ENCODE measurements at places on chromosomes 2 and 18.

DNA sequence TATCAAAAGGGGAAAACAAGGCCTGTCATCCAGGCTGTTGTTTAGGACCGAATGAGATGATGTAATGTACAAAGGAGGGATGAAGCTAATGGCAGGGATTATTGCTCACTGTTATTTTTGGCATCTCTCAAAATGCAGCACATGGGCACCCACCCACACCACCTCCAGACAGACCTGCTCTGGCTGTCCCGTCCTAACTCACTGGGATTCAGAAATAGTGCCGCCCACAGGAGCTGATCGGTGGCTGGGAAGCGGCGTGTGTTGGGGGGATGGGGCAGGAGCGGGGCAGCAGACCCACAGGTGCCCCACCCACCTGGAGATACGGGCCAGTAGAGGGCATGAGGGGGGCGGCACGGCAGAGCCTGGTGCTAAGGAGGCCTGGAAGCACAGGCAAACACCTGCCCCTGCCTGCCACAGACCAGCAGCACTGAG lies 52.2 kb downstream of the CRACDL start:
- DNase-seq = no peak

- DNase-seq = no peak
These were observed 758.1 kb upstream of the ACVR2A start for GRCh38 chr2:147086715-147087114.

DNA sequence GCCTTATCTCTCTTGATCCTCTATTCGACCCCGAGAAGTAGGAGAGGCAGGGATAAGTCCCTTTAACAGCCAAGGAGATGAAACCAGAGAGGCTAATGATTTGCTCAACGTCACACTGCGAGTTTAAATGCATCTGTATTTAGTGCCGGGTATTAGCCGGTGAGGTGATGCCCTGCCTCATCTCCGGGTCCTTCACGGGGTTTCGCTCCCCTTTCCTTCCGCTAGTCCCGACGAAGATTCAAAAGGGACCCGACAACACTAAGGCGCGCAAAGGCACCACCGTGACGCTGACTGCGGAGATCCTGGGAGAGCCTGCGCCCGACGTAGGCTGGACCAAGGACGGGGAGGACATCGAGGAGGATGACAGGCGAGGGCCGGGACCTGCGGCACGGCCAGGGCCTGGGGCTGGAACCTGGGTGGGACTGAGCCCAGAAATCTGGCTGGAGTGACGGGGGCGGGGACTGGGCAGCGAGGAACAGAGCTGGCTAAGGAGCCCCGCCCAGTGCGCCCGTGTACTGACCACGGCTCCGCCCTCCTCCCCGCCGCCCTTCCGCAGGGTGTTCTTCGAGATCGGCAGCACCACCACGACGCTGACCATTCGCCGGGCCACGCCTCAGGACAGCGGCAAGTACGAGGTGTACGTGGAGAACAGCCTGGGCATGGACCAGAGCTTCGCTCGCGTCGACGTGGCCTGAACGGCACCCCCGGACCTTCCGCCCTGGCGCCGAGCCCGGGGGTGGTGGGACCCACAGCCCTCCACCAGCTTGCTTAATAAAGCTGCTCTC lies 1.0 kb upstream of the GMPPA start:
- DNase-seq = peak; percentile 44

GRCh38 chr2:29688429-29688828 lies 233.0 kb downstream of the ALK start:
- DNase-seq = no peak

DNA sequence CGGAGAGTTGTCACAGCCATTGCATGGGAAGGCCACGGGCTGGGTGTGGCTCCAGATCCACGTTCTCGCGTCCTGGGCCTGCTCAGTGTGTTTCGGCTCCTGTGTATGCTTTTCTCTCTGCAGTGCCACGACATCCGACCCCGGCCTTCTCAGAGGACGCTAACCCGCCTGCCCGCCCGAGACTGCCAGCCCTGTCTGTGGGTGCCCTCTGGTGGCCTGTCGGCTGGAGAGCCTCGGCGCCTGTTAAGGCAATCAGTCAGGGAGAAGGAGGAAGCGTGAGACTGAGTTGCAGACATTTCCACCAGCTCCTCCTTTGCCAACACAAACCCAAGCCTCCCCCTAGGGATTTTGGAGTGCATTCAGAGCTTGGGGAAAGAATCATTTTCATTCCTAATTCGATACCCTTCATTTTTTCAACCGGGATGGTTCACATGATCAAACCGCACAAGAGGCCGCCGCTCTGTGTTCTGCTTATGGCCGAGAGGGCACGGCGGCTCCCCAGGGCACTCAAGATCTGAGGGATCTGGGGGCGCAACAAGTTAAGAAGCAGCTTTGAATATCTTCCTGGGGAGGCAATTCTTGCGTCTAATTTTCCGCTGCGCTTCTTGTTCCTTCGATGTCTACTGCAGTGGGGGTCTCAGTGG lies 37.5 kb upstream of the ZBTB7C start:
- peak; percentile 51 for DNase-seq

DNA sequence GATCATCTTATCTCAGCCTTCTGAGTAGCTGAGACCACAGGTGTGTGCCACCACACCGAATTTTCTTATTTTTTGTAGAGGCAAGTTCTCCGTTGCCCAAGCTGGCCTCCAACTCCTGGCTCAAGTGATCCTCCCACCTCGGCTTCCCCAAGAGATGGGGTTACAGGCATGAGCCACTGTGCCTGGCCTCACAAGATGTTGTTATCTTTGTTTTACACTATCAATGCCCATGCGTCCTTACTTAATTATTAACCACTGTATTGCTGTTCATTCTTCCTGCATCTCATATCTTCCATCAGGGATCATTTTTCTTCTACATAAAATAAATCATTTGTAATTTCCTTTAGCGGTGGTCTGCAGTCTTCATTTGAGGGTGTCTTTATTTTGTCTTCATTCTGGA lies 181.9 kb downstream of the TGIF1 start:
- no peak for DNase-seq

GRCh38 chr2:170235860-170236679 lies 58.1 kb downstream of the MYO3B start:
- peak; percentile 16 for DNase-seq

DNA sequence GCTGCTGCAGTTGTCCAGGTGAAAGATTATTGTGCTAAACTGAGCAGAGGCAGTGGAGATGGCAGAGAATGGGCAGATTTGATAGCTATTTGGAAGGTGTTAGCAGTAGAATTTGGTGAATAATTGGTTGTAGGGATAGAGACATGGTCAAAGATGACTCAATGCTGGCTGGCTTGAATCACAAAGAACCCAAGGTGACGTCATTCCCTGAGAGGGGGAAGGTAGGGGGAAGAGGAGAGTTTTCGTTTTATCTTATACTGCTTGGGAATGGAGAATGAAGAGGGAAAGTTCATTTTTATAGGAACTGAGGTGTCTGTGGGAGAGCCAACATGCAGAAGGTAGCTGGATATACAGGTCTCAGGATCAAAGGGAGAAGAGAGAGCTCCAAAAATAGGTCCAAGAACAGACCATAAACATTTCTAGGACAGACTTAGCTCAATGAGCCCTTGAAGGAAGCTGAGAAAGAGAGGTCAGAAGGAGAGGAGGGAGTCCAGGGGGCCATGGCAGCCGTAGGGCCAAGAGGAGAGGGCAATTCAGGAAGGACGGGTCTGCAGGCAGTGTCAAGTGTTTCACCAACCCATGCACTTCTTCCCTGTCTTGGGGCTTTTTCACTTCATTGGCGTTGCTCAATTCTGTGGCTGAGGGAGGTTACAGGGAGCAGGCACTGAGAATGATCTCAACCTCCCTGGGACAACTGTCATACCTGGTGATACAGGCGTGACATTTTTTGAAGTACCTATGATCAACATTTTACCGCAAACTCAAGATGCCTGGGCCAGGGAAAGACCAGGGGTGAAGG lies 281.3 kb downstream of the TDRD15 start:
- no peak for DNase-seq

GRCh38 chr2:171279983-171280790 lies 119.5 kb upstream of the TLK1 start:
- no peak for DNase-seq

DNA sequence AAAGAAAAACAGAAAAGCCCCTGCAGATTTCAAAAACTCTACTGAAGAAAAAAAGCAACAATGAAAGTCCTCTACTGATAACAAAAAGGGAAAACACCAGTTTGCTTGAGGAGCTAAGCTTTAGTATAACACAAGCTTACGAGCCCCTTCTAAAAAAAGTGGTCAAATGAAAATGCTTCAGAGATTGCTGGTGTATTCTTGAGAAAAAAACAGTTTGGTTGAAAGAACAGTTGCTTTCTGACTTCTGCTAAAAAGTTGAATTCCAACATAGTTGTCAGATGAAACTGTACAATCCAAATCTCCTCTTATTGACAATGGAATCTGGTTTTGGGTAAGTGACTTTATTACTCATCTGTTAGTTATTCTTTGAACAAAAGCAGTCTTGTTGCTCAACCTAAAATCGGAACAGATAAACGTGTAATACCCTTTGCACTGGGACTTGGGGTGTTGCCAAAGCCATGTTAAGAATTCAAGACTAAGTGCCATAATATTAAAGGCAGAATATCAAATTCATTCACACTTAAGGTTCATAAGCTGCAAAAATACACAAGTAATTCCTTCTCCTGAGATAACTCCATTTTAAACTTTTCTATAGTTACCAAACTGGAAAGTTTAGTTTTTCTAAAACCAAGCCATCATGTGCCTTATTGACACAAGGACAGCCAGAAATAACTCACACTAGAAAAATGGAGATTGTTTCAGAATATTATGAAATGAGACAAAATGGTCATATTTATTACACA lies 45.3 kb upstream of the SPAG16 start:
- DNase-seq = no peak

DNA sequence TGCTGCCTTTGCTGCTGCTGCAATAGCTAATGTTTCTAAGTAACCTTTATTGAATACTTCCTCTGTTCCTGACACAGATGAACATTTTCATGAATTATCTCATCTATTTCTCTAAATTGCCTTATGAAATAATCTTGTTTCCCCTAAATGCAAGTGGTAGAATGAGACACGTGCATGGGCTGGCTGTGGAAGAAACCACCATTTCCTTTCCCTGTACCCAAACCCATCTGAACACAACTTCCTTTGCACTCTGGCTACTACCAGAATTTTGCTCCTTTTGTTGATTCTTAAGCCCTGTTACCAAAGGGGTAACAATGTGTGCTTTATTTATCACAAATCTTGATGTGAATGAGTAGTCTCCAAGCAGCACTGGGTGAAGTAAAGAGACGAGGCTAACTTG lies 29.2 kb downstream of the AKAIN1 start:
- peak; percentile 14 for DNase-seq

- no peak for DNase-seq
These were observed 20.0 kb downstream of the PASK start for GRCh38 chr2:241129086-241129871.

GRCh38 chr18:79164706-79165105 lies 95.5 kb downstream of the ATP9B start:
- no peak for DNase-seq

GRCh38 chr2:133952420-133952819 lies 301.5 kb upstream of the MGAT5 start:
- DNase-seq = no peak

GRCh38 chr2:21268878-21269224 lies 145.1 kb downstream of the TDRD15 start:
- no peak for DNase-seq

All from CD4-positive, alpha-beta T cell treated with Interferon alpha-2 for 1 hour (primary cell).